ENCODE measurements at places on chromosomes 2 and 18.

DNA sequence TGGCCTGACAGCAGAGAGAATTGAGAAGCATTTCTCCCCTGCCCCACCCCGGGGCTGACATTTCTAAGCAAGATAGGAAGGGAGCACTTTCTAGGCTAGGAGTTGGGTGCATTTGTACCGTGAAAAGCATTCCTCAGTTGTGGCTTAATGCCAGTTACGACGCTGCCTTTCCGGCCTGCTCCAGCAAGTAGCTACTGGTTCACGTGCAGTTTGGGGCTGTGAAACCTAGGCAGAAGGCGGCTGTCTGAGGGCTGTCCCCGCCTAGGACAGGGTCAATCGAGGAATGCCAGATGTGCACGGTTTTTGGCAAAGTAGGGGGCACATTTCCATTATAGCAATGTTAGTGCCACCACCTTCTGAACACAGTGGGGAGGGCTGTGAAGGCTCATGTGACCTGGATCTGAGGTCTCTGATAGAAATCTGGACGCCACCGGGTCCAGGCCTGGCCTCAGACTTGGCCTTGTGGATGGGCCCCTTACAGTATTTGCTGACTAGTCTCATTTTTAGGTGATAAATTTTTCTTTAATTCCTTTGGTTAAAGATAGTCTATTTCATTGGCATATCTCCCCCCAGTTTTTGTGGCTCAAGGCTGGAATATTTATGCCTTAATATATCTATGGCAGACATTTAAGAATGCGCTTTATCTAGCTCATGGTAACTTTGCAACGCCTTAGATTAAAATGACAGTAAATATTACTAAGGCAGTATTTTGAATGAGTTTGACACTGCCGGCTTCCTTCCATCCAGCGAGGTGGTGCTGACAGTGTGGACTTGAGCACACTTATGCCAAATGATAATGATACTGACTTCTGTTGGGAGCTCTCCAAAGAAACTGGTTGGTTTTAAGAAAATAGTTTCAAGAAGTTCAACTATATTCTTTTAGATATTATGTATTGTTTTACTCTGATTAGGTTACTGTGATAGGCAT is 78.7 kb downstream of the LPIN1 start:
- DNase-seq, result no peak

GRCh38 chr2:215839309-215839708 is 174.0 kb downstream of the MREG start:
- no peak for DNase-seq

GRCh38 chr2:134336352-134336751 is 82.5 kb downstream of the MGAT5 start:
- no peak for DNase-seq

DNA sequence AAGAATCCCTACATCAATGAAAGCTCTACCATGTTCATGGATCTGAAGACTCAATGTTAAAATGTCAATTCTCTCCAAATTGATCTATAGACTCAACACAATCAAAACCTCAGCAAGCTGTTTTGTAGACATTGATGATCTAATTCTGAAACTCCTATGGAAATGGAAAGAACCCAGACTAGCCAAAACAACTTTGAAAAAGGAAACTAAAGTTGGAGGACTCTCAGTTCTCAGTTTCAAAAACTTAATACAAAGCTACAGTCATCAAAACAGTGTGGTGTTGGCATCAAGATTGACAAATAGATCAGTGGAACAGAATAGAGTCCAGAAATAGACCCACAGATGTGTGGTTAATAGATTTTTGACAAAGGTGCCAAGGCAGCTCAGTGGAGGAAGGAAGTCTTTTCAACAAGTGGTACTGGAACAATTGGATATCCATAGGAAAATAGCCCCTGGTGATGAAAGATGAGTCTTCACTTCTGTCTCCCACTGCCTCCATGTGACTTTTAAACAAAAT is 30.4 kb downstream of the LBH start:
- no peak for DNase-seq

- no peak for DNase-seq
These were observed 30.3 kb downstream of the SPOPL start for GRCh38 chr2:138531913-138532312.

GRCh38 chr18:42404151-42404550 is 449.1 kb downstream of the PIK3C3 start:
- no peak for DNase-seq

DNA sequence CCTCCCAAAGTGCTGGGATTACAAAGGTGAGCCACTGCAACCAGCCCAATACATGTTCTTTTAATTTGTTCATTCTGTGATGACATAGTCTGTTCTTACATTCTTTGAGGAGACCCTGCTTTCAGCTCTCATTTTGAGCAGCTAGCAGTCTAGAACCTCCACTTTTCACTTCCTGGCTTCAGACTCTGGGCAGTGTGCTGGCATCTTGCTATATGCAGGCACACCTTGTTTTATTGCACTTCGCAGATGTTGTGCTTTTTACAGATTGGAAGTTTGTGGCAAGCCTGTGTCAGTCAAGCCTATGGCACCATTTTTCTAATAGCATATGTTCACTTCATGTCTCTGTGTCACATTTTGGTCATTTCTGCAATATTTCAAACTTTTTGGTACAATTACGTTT is 72.4 kb downstream of the PRKCE start:
- no peak for DNase-seq

- DNase-seq, result no peak
These were observed 33.3 kb downstream of the COPS7B start for GRCh38 chr2:231819447-231820042.

GRCh38 chr2:433216-433615 is 145.3 kb upstream of the ALKAL2 start:
- DNase-seq, result no peak

GRCh38 chr2:100066246-100066645 is 76.1 kb downstream of the AFF3 start:
- no peak for DNase-seq

DNA sequence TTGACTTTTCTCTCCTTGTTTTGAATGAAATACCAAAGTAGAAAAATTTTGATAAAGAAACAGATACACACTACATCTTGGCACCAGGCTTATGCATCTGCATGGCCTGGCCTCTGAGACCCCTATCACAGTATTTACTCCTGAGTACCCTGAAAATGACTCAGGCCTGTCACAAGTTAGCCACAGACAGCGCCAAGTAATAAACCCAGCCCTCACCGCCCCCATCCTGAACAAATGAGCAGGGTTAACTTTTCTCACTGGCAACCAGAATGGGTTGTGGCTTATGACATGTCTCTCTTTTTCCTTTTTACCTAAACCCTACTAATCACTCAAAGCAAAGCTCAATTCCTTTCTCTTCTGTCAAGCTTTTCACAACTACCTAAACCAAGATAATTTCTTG is 35.3 kb downstream of the SPRED2 start:
- DNase-seq, result no peak

DNA sequence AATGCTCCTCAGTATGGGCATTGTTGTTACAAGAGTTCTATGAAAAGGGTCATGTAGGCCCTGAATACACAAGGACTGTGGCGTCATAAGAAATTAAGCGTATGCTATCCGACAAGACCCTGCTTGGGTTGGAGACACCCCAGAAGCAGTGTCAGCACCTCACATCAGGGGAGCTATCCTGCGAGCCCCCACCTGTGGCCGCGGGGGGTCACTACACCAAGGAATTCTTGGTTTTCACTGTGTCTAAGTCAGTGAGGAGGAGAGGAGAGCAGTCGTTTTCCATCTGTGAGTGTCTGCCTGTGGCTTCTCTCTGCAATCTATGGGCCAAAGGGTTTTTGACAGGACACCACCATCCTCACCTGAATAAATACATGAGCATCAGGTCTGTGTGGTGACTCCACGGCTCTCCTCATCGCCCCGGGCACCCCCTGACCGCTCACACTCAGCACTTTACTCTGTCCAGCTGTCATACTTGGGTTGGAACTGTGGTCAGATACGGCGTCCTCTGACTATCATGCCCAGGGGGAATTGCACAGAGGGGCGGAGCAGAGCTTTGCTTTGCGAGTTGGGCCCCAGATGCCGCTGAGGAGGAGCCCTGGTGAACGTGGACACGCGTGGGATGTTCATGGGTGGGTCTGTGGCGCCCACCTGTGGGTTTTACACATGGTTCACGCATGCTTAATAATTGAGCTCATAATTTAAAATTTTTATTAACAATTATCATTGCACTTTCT is 235.5 kb downstream of the MYT1L start:
- DNase-seq, result no peak

- DNase-seq, result no peak
These were observed 106.5 kb upstream of the ETAA1 start for GRCh38 chr2:67290451-67291290.

DNA sequence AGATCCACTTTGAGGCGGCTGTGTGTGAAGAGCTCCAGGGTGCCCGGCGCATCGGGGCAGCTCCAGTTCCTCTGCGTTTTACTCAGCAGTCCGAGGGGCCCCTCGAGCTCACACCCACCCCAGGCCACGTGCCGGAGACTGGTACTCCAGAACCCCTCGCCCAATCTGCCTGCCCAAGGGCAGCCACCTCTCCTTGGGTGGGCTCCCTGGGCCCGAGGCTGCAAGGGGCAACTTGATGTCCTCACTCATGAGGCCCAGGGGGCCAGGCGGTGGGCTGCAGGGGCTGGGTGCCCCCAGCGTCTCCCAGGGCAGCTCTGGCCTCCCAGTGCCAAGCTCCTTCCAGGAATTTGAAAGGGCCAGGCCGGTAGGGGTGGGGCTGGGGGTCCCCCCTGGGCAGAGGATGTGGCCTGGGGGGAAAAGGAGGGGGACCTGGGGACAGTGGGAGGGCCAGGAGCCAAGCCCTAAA is 16.7 kb downstream of the RAMP1 start:
- DNase-seq, result no peak

GRCh38 chr2:113212245-113213060 is 38.7 kb downstream of the PSD4 start:
- DNase-seq, result no peak

DNA sequence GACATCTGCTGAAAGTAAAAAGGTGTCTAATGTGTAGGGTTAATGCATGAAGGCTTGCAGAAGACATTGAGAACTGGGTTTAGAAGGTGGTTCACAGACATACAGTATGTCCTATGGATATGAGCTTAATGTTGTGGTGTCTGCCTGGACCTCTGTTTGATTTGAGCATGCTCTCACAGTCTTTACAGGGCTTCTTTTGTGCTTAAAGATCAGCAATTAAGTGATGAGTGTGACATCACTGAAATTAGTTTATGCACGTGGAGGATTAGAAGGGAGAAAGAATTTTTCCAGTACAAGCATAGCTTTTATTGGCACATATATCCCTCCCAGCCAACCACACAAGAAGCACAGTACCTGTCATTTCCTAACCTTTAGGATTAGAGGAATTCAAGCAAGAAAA is 367.5 kb upstream of the RAB12 start:
- no peak for DNase-seq

DNA sequence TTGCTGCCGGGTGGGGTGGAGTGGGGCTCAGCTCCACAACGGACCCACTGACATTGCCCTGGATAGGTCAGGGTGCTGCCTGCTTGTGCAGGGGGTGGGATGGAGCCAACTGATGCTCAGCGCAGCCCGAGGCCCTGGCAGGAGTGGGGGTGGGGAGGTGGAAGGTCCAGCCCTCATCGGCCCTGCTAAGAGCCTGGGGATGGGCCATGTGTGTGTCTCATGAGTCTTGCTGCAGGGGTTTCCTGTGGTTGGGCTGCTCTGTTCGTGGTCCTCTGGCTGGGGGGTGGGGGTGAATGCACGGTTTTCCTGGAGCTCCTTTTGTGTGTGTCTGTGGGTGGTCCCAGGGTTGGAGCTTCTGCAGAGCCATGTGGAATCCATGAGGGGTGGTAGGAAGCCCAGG is 39.4 kb upstream of the GALR1 start:
- no peak for DNase-seq
